Endothelial cell (in vitro differentiated cells): ENCODE measurements at places on chromosomes 2 and 18. TPM values are rescaled to one million over a fixed set of nuclear protein-coding genes. Genes with fewer than 3 reads are reported as not detected.

MEP1B gene
- 0.15 TPM for total RNA-seq

SDC1 gene
- total RNA-seq, result 3.6 TPM

MYO1B gene
- 81.0 TPM for total RNA-seq

UPP2 gene
- not detected for total RNA-seq

DSG3 gene
- not detected for total RNA-seq

HOXD13 gene
- total RNA-seq, result not detected

MGAT4A gene
- total RNA-seq, result 7.3 TPM

C2orf68 gene
- total RNA-seq, result 47.5 TPM

ALPP gene
- total RNA-seq, result not detected

TPO gene
- total RNA-seq, result 0.41 TPM

- no peak for DNase-seq
These were observed 167.5 kb downstream of the BCL2 start for GRCh38 chr18:63152096-63152495.

DNA sequence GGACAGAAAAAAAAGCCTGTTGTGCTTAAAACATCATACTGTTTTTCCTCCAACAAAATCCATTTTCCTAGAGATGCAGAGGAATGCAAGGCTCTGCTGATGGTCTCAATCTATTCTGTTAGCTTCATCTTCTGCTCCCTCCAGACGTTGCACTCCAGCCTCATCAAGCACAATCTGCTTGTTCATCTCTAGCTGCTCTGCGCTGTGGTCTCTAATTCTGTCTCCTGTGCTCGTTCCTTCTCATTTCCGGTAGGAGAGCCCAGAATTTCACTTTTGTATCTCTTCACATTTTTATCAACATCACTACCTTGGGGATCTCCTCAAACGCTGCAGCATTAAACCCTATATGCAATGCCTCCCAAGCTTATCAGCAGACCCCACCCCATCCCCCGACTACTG is 708.9 kb downstream of the RNF144A start:
- DNase-seq, result no peak

GRCh38 chr2:13996527-13996926 is 636.0 kb upstream of the LRATD1 start:
- no peak for DNase-seq

GRCh38 chr2:238810321-238810720 is 37.6 kb upstream of the TWIST2 start:
- DNase-seq, result no peak

GRCh38 chr2:196176142-196176738 is 4.9 kb upstream of the STK17B start:
- DNase-seq, result no peak

GRCh38 chr2:104772996-104773395 is 80.9 kb upstream of the POU3F3 start:
- no peak for DNase-seq

DNA sequence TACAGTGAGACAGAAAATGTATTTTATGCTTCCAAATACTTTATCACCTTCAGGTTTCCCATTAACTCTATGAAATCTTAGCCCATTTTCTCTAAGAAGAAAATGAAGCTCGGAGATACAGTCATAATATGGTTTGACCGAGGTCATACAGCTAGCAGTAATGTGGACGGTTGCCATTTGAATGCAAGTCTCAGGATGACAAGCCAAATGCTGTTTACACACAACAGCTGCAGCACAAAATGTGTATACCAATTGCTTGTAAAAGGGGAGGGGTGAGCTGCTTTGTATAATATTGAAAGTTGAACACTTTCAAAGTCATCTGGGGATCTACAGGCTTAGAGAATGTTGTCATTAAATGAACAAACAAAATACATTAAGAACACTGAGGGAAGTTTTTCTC is 93.8 kb upstream of the FSIP2 start:
- DNase-seq, result no peak

DNA sequence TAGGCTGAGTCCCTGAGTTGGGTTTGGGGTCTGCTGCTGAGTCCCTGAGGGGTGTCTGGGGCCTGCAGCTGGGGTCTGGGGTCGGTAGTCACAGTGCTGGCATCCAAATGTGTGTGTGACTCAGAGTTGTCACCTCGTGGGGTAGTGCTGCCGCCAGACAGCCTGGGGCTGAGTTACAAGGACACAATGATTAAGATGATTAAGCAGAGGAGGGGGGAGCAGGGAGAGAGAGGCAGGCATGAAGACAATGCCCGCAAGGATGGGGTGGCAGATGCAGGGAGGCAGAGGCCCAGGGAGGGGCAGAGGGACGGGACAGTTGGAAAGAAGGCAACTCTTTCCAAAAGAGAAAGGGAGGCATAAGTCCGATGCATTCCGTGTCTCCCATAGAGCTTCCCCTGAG is 120.2 kb downstream of the CELF4 start:
- no peak for DNase-seq

GRCh38 chr18:55763298-55763697 is 175.3 kb upstream of the TCF4 start:
- no peak for DNase-seq

DNA sequence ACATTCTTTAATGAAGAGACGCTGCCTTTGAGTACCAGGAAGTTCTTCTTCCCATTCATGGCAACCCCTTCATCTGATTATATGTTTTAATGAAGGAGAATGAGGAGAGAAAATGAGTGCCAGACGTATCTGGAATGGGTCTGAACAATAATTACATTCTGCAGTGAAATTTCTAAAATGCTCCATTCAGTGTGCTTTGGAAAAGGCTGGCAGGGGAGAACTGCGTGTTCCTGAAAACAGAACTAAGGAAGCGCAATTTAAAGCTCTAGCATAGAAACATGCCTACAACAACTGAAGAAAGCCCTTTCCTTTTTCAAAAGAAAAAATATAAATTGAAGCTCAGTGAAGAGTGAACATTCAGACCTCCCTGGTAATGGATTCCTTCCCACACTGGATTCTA is 58.8 kb downstream of the BOD1L2 start:
- DNase-seq, result no peak

DNA sequence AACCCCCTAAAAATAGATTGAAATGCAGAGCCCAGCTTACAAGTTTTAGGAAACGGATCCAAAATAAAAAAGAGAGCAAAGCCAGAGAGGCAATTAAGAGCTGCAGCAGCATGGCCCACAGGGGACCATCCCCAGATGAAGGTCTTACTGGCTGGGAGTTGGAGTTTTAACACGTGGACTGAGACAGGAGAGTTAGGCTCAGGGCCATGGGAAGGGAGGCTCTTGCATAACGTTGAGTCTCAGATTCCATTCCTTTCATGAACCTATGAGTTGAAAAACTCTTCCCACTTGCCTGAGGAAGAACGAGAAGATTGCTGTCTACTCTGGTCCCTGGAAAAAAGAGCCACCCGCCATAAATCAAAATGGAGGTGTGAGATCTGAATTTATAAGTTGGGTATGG is 101.8 kb upstream of the NDUFV2 start:
- DNase-seq, result no peak

DNA sequence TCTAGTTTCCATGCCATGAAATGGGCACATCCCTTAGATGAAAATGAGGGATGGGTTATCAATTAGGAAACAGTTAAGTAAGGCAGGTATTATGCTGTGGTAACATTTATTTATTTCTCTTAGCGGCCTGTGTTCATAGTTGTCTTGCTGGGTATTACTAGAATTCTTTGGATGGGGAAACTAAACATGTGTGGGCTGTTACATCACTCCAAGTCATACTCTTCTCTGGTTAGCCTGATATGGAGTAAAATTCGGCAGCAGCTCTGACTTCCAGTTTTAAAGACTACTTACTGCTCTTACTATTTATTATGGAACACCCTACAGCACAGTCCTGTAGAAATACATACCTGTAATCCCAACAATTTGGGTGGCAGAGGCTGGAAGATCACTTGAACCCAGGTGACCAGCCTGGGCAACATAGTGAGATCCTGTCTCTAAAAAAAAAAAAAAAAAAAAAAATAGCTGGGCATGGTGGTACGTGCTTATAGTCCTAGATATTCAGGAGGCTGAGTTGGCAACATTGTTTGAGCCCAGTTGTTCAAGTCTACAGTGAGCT is 33.1 kb upstream of the RASGRP3 start:
- no peak for DNase-seq

- DNase-seq, result no peak
These were observed 76.4 kb downstream of the AGAP1 start for GRCh38 chr2:235570256-235570655.

DNA sequence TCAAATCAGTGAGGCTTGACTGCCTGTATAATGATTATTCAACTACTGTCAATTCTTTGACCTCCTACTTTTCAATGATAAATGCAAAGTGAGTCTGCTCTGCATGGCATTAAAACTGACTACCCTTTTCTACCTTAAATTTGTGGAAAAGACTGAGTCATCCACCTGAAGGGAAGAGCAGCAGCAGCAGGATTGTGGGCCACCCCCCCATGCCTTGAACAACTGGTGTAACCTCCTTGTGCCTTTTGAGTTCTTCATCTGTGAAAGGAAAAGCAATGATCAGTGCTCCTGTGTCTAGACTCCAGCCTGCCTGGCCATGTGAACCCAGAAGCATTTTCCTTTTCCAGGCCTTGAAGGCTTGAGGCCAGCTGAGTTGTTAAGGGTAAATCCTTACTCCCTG is 102.9 kb downstream of the OSR1 start:
- DNase-seq, result no peak

- DNase-seq, result no peak
These were observed 181.0 kb downstream of the AGAP1 start for GRCh38 chr2:235674812-235675211.

GRCh38 chr18:57754577-57755338 is 48.4 kb downstream of the ATP8B1 start:
- no peak for DNase-seq

DNA sequence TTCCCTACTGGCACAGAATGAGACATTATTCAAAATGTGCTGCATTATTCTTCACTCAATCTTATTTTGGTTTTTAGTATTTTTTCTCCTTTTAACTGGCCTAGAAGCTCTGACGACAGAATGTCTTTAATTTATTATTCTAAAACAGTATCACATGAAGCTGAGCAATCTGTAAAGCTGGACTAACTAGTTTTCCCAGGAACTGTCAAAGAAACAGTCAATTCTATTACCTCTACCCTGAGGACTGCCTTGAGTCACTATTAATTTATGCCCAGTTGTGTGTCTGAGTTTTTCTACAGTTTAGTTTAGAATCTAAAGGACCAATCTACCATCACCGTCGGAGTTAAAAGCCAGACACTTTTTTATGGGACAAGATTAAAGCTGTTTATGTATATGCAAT is 31.6 kb downstream of the MBD2 start:
- DNase-seq, result no peak

DNA sequence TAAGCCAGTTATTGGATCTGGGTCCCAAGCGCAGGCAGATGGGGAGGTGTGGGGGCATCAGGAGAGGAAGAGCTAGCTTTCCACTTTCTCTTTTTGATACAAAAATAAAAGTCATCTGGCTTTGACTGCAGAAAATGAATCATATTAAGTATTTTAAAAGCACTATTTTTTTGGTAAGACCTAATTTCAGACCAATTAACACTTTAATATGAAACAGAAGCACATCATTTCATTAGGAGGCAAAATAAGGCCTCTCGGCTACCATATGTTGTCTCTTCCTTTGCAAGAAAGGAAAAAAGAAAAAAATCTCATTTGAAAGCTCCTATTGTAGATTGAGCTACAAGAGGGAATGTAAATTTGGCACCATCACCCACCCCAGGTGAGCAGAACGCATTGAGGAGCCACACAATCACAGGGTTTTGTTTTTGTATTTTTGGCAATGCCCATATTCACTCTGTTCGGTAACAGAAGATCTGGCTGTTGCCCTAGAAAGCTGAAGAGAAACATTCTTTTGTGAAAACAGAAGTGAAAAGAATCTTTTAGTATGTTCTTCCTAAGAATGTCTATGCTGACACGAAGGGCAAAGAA is 390.7 kb upstream of the ETAA1 start:
- DNase-seq, result no peak

DNA sequence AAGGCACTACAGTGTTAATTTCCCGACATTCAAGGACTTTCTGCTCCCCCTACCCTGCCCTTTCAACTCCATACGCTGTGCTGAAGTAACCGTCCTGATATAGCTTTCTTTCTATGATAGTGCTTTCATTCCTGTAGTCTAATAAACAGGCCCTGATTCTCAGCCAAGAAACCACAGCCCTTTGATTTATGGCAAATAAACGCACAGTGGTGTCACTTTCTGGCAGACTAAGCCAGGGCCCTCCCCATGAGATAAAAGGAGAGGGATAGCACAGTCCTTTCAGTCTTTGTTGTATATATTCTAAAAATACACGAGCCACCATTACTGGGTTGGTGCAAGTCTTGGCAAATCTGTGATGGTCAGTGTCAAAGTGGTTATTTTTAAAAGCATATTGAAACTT is 291.2 kb downstream of the ALPK2 start:
- DNase-seq, result no peak

- no peak for DNase-seq
These were observed 25.5 kb downstream of the PLEK start for GRCh38 chr2:68390586-68390985.

DNA sequence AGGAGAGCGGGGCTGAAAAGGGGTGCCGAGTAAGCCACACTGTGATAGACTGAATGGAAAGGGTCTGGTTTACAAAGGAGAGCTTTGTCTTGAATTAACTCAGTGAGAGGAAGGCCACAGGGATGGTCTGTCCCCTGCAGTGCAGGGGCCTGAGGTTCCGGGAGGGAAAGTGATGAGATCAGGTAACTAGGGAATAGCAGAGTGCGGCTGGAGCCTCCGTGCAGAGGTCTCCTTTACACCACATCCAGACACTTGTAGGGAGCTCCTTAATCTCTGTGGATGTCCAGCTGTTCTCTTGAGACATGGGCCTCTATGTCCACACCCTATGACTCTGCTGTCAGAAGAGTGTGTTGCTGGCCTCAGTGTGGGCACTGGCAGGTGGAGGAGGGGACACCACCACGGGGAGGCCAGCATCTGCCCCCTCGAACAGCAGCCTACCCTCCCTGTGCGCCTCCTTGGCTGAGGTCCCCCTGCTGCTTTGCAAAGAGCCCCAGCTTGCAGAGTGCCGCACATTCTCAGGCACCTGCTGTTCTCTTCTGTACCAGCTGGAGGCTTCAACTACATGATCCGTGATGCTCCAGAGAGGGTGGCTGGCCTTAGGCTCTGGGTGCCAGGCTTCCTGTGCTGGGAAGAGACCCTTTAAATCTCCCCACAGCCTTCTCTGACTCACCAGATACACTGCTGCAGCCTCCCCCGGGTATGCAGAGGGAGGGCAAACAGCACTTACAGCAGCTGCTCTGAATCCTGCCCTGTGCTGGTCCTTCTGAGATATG is 25.9 kb downstream of the ENOSF1 start:
- no peak for DNase-seq

DNA sequence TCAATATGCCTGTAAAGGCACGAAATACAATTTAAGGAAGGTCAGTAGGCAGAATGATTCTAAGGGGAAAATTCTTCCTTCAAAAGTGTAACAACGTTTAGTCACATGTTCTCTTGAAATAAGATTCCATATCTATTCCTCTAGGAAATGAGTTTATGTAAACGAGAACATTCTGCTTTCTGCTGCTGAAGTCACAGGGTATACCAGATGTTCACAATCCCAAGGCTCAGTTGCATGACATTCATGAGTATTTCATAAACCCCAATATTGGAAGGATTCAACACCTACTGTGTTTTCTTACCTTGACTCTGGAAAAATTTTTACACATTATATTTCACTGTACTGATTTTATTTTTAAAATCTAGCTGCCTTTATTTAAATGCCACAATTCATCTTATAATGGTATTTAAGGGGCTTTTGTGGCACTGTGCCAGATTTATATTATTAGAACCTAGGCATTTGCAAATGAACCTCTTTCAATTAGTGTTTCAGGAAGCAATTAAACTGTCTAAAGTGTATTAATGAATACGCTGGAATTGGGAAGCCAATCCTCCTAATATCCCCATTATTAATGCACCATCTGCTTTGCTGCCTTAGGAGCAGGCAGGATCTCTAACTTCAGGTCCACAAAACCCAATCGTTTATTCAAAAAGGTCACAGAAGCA is 542.6 kb upstream of the KLHL29 start:
- no peak for DNase-seq

- DNase-seq, result no peak
These were observed 460.5 kb downstream of the TGIF1 start for GRCh38 chr18:3910512-3910911.
